ENCODE measurements at places on chromosomes 12 and 14. TPM values are rescaled to one million over a fixed set of nuclear protein-coding genes. Genes with fewer than 3 reads are reported as not detected.

REP15 gene
- total RNA-seq = 1.9 TPM

GLI1 gene
- total RNA-seq = 3.6 TPM

- peak; percentile 6 for DNase-seq
Measured at GRCh38 chr14:73238424-73238852, 1.1 kb downstream of the PAPLN start.

DNA sequence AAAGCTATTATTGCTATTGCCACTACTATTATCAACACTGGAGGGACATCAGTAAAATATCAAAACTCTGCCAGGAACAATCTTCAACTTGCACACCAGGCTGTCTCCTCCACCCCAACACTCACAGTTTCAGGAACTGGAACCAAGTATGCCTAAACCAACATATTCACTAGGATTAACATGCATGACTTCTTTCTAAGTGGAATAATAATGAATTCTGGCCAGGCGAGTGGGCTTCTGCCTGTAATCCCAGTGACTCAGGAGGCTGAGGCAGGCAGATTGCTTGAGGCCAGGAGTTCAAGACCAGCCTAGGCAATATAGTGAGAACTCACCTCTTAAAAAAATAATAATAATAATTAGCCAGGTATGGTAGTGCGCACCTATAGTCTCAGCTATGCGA lies 58.1 kb downstream of the TBX5 start:
- no peak for DNase-seq

DNA sequence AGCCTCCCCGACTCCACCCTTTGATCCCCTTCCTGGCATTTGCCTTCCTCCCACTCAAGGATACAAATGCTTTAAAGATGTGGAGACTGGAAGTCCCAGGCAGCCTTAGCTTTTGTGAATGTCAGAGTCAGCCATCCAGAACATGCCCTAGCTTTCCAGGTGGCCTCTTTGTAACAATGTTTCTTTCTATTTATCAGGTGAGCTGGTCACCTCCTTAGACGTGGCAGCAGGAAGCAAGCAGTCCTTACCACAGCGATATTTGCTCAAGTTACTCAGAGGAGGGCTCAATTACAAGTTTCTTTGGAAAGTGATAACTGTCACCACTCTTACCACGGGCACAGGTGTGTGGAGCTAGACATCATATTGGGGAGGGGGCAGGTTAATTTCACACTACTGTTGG lies 4.9 kb downstream of the GALNT6 start:
- DNase-seq = no peak
